ENCODE measurements at places on chromosomes 4 and X.

DNA sequence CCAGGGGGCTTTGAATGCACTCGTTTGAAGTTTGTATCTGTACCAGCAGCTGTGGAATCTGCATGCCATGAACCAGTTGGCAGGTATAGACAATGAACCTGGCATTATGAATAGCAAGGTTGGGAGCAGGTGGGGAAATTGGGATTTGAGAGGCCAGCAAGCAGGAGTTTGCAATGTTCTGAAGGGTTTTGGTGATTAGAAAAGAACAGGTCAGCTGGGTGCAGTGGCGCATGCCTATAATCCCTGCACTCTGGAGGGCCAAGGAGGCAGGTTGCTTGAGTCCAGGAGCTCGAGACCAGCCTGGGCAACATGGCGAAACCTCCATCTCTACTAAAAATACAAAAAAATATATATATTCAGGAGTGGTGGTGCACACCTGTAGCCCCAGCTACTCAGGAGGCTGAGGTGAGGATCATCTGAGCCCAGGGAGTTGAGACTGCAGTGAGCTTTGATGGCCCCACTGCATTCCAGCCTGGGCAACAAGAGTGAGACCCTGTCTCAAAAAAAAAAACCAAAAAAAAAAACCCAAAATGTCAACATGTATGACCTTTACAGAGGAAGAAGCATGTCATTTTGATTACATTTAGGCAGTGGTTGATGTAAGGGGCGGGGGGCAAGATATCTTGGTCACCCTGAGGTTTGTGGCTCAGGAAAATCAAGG, 63.9 kb downstream of the TSC22D3 start:
- no peak for DNase-seq

DNA sequence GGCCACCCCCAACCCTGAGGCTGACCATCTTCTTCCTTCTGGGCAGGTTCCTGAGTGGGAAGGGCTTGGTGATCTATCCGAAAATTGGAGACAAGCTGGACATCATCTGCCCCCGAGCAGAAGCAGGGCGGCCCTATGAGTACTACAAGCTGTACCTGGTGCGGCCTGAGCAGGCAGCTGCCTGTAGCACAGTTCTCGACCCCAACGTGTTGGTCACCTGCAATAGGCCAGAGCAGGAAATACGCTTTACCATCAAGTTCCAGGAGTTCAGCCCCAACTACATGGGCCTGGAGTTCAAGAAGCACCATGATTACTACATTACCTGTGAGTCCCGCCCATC, 9.7 kb downstream of the EFNB1 start:
- DNase-seq: no peak

DNA sequence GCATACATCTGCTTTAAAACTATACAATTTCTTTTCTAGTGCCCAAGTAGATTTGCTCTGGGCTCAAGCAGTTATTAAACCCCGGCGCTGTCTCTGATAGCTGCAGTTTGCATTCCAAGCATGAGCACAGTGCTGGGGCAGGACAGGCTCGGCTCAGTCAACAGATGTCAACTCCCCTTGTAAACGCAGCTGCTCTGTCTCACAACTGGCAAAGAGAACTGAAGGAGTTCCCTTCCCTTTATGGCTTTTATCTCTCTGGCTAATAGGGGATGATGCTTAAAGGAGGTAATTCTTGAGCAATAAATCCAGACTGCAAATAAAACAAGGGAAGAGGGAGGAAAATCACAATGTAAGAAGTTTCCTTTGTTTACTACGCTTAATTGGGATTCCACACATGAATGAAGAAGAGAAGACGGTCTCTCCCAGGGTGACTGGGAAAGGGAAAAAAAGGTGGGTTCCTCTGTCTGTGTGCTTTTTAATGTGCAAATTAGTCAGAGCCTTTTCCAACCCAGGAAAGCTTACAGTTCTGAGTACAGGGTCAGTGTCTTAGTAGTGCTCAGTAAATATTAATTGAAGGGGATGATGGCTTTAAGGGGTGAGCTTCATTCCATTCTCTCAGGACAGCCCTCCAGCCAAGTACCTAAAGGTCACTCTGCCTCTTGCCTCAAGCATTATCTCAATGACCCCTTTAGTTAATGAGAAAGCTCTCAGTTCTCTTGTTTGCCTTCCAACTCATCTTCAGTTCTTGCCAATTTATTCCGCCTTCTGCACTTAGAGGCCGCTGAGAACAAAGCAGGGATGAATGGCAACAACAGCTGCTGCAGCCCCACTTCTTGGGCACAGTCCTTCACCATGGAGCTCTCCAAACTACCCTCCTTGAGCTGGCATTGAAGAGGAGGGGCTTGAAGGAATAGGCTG, 155.7 kb upstream of the JADE1 start:
- no peak for DNase-seq

DNA sequence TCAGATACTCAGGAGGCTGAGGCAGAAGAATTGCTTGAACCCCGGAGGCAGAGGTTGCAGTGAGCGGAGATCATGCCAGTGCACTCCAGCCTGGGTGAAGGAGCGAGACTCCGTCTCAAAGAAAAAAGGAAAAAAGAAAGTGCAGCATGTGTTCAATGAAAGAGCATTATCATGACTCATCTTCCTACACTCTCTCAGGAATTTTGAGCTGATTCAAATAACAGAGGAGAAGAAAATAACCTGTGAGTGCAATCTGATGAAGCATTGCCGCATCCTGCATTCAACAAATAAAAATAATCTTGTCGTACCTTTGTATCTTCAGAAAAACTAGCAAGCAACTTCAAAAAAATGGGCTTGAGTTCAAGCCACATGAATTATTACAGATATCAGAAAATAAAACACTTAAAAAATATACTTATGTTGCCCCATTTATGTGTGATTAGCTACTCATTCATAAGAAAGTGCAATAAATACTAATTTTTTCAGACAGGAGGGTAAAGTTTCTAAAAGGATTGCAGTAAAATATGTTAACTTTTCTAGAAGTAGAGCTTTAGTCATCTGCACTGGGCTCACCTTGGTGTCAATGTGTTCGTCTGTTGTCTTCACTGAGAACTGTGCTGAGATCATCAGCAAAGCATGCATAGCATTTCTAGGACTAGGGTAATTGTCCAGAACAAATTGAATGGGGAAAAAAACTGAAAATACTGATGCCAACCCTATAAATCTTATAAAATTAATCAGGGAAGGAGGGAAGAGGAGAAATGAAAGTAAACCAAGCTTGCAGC, 90.4 kb upstream of the VCX3B start:
- no peak for DNase-seq

- no peak for DNase-seq
These were observed 27.3 kb downstream of the ZNF330 start for GRCh38 chr4:141248029-141248428.

DNA sequence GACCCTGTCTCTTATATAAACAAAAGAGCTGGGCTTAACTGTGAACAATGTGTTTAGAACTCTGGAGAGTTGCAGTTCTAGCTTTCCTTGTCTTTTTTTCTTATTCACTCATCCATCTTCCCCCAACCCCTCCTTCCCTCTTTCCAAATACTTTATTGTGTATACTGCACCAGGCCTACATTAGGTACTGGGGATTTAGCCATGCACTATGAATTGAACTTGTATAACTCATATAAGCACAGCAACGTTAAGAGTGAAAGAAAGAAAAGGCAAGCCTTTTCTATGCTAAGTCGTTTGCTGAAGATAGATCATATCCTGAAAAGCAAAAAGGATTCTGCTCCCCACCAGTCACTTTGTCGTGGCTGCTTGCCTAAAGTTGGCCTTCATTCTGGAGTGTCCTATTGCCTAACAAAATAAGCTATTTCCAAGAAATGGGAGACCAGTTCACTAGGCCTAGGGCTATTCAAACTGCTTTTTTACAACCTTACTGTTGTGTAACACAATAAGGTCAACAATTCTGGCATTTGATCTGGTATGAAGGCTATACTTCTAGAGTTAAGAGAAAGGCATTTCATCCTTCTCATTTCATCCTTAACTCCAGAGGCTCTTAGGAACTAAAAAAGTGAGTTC, 32.2 kb downstream of the CCNI start:
- no peak for DNase-seq

- DNase-seq: no peak
These were observed 116.6 kb downstream of the PAPSS1 start for GRCh38 chr4:107603430-107603829.

- DNase-seq: no peak
These were observed 82.7 kb upstream of the DHRSX start for GRCh38 chrX:2583194-2584162.

DNA sequence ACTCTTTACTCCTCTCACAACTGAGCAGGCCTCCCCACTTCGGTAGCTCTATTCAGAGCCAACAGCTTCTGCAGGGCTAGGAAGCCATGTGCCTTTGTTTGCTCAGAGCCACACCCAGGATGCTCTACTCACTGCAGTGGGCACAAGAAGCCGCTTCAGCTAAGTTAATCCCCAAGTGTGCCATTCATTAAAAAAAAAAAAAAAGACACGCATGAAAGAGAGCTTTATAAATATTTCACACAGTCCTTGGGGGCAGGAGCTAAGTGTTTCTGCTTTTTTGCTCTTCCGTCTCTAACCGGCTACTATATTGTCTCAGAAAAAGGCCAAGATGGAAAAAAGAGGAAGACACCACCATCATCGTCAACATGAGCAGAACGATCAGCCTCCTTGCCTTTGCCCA, 8.1 kb downstream of the CRMP1 start:
- DNase-seq: no peak

GRCh38 chr4:65498606-65499005, 171.7 kb downstream of the EPHA5 start:
- no peak for DNase-seq
